ENCODE measurements at places on chromosomes 2 and 18.

DNA sequence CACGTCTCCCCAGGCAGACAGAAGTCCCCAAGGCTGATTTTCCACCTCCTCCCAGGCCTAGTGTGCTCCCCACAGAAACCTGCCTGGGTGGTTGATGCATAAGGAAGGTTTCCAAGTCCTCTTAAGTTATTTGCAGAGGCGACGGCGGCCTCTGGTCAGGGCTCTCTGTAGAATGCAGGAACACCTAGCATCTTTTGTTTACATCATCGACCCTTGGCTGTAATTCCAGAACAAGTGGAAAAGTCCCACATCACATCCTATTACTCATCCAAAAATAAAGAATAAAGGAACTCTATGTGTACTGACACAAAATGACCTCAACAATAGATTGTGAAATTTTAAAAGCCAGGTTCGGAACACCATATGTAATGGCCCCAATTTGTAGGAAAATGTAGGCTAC lies 211.1 kb downstream of the ALPK2 start:
- no peak for DNase-seq

- no peak for DNase-seq
These were observed 43.5 kb downstream of the SCN1A start for GRCh38 chr2:166084301-166084700.

GRCh38 chr18:32438173-32438572 lies 32.5 kb downstream of the GAREM1 start:
- no peak for DNase-seq

DNA sequence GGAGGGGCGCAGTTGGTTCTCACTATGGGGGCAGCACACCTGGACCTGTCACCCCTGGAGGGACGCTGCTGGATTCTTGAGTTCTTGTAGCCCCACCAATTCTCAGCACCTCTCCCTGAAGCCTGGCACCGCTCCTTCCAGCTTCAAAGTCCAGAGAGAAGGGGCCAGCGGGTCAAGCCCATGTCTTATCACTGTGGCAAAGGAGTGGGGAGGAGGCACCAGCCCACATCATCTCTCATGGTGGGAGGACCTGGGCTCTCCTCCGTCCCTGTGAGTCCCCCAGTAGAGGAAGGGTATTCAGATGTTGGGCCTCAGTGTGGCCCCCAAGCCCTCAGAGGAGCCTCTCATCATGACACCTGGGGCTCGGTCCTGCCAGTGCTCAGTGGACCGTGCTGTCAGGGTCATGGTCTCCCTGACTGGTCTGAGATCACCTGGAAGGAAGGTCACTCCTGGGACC lies 67.4 kb downstream of the HS1BP3 start:
- DNase-seq: no peak

GRCh38 chr2:134639265-134639664 lies 79.5 kb downstream of the TMEM163 start:
- no peak for DNase-seq

DNA sequence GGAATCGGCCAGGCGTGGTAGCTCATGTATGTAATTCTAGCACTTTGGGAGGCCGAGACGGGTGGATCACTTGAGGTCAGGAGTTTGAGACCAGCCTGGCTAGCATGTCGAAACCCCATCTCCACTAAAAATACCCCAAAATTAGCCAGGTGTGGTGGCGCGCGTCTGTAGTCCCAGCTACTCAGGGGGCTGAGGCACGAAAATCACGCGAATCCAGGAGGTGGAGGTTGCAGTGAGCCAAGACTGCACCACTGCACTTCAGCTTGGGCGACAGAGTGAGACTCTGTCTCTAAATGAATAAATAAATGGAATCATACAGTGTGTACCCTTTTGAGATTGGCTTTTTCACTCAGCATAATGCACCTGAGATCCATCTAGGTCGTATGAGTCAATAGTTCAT lies 19.4 kb upstream of the TTC39C start:
- DNase-seq: no peak

GRCh38 chr18:9594823-9595596 lies 19.3 kb downstream of the PPP4R1 start:
- DNase-seq: no peak

DNA sequence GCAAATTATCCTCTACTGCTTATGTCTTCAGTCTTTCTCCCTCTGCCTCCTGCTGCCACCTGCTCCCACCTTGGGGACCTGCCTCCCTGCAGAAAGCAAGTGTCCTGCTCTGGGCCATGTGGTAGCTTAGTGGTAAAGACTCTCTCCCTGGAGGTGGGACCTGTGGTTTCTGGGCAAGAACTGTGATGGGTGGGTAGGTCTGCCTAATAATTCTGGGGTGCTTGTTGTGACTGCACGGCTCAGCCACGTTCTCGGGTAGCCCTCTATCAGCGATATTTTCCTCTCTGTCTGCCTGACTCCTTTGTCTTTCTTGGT lies 16.4 kb upstream of the CD28 start:
- no peak for DNase-seq

DNA sequence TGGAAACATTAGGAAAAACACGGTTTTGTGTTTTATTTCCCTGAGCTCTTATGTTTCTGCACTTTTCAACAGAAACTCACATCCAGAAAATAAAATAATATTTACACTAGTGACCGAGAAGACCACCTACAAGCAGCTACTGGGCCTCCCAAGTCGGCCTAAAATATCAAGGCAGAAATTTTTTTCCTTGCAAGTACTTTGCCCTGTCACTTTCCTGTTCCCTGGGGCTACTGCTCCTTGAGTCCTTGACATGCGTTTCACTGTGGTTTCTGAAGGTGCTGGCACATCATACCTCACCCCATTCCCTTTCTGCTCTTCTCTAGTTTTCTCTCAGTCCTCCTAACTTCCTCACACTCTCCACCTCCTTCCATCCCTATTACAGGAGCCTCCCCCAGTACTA lies 279.1 kb downstream of the AGPS start:
- DNase-seq: no peak

- DNase-seq: no peak
These were observed 20.9 kb upstream of the ANXA4 start for GRCh38 chr2:69721022-69721421.

GRCh38 chr18:79251021-79251420 lies 144.7 kb upstream of the NFATC1 start:
- DNase-seq: no peak

DNA sequence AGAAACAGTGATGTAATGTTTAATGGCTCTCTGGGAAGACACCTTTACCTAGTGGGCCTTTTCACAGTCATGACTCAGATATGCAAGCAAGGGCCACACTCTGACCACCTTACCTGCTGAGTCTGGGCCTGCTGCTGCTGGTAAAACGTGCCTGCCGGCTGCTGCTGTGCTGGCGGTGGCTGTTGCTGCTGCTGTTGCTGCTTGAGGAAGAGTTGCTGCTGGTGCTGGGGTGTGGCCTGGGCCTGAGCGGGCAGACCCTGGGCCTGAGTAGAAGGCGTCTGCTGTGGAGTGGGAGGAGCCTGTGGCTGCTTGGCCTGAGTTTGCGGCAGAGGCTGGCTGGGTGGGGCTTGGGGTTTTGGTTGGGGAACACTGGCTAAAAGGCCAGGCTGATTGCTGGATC lies 81.6 kb upstream of the NFU1 start:
- peak; percentile 48 for DNase-seq
